ENCODE measurements at places on chromosomes 5 and 9.

GRCh38 chr9:80948066-80948465 lies 741.3 kb downstream of the TLE1 start:
- DNase-seq, result no peak

DNA sequence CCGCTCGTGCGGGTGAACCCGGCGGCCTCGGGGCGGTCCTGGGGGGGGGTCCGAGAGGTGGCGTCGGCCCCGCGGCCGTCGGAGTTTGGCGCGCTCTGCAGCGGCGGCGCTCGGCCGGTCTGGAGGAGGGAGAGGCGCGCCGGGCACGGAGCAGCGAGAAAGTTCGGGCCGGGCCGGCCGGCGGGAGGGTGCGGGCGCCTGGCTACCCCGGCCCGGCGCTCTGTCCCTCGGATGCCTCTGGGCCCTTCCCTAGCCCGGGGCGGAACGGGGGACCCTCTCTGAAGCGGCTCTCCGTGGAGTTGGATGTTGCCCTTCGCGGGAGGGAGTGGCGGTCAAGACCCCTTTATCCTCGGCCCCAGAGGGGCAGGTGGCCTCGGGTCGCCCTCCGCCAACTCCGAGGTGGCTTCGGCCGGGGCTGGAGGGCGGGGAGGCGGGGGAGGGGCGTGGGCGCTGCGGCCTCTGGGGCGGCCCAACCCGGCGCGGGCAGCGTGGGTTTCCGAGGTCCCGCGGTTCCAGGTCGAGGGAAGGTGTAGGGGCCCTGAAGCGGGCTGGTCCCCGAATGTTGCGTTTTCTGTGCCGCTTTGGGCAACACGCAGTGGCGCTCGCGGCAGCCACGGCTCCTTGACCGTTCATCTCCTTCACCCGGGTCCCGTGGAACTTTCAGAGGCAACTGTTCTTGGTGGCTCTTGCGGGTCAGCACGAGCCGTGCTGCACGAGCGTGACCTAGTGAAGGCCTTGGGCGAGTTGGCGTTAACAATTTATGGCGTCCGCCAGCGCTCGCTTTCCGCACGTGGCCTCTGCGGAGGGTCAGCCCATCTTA lies 290.5 kb downstream of the DOCK8 start:
- no peak for DNase-seq

- DNase-seq, result no peak
These were observed at the start of gene BASP1 for GRCh38 chr5:17217493-17218352. TSS of gene BASP1 (plus strand) at chr5:17217631. CDS start at chr5:17275217, 57,586 bp downstream.

DNA sequence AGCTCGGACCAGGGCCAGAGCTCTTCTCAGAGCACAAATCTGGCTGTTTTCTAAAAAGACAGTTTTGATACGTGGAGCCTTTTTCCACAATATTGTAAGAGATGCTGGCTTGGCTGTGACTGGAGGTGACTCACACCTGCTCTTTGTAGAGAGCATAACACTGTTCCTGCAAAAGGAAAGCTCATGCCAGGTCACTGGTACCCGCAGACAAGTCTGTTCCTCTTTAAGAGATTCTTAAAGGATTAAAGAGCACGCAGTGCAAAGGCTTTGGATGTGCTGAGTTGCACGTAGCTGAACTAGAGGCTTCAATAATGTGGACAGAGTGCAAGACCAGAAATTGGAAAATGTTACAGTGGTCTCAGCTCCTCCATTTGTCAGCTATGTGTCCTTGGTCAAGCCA lies 19.0 kb downstream of the ACTL7B start:
- DNase-seq, result no peak

- no peak for DNase-seq
These were observed 90.6 kb downstream of the PRRT1B start for GRCh38 chr9:131635892-131636291.

GRCh38 chr9:81585191-81585763 lies 104.1 kb downstream of the TLE1 start:
- no peak for DNase-seq

DNA sequence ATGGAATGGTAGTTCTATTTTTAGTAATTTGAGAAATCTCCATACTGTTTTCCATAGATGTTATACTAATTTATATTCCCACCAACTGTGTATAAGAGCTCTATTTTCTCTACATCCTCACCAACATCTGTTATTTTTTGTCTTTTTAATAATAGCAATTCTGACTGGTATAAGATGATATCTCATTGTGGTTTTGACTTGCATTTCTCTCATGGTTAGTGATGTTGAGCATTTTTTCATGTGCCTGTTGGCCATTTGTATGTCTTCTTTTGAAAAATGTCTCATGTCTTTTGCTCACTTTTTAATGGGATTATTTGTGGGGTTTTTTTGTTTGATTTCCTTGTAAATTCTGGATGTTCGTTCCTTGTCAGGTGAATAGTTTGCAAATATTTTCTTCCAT lies 154.4 kb downstream of the ZSWIM6 start:
- no peak for DNase-seq
